ENCODE measurements at places on chromosomes 4 and X. TPM values are rescaled to one million over a fixed set of nuclear protein-coding genes. Genes with fewer than 3 reads are reported as not detected.

- DNase-seq = no peak
Observed at GRCh38 chr4:53130896-53131561, 234.8 kb downstream of the SCFD2 start.

DNA sequence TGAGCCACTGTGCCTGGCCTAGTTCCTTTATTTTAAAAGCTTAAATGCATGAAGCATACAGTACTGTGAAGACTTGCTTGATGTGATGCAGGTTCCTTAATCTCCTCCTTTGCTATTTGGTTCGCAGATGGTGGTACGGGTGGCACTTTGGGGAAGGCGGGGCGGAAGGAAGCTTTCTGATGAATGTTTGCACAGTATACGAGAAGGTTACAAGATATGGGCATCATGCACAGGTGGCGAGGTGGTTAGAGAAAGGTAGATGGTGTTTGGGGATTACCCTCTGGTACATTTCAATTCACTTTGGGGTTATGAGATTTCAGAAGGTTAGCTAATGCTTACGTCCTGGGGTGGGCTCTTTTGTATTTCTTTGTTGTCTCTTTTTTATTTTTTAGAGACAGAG lies 17.2 kb downstream of the RHOH start:
- peak; percentile 54 for DNase-seq

The TMPRSS11E gene
- not detected for total RNA-seq

The SLC39A8 gene
- total RNA-seq = 60.3 TPM

The NXF2 gene
- not detected for total RNA-seq

DNA sequence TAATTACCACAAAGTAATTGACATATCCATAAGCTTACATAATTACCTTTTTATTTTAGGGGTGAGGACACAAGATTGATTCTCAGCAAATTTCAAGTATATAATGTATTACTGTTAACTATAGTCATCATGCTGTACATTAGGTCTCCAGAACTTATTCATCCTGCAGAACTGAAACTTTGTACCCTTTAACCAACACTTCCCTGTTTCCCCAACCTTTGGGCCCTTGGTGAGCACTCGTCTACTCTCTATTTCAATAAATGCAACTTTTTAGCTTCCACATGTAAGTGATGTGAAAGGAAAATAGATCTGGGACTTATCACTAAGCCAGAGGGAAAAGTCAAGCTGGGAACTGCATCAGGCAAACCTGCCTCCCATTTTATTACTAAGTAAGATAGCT lies 33.6 kb upstream of the CCNG2 start:
- no peak for DNase-seq

The PRR27 gene
- not detected for total RNA-seq

- DNase-seq = no peak
Observed at GRCh38 chr4:38985410-38986100, 46.7 kb downstream of the TMEM156 start.

The RAP1GDS1 gene
- total RNA-seq = 57.2 TPM

The ASB11 gene
- not detected for total RNA-seq

GRCh38 chrX:153564047-153564606 lies 34.8 kb downstream of the CCNQ start:
- DNase-seq = no peak

GRCh38 chr4:61427818-61428495 lies 227.8 kb downstream of the ADGRL3 start:
- DNase-seq = no peak

GRCh38 chr4:150032541-150032940 lies 45.7 kb upstream of the DCLK2 start:
- DNase-seq = no peak

DNA sequence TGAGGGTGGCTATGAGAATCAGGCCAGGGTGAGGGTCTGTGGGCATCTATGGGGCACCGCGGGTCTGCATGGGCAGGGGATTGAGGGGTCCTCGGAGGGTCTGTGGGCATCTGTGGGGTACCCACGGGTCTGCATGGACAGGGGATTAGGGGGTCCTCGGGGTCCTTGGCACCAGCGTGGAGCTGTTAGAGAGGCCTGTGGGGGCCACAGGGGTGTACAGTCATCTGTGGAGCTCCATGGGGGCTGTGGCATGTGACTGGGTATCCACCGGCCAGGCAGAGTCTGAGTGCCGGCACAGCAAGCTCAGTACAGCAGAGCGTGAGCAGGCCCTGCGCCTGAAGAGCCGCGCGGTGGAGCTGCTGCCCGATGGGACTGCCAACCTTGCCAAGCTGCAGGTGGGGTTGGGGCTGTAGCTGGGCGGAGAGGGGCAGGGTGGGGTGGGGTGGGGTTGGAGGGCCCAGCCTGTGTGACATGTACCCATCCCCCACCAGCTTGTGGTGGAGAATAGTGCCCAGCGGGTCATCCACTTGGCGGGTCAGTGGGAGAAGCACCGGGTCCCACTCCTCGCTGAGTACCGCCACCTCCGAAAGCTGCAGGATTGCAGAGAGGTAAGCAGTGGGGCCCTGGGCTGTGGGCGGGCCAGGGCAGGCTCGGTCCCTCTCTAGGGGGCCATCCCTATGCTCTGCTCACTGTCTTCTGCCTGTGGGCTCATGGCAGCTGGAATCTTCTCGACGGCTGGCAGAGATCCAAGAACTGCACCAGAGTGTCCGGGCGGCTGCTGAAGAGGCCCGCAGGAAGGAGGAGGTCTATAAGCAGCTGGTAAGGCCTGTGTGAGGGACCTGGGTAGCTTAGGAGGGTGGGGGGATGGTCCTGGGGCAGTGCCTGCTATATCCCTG lies 12.9 kb downstream of the CCDC22 start:
- DNase-seq = no peak

GRCh38 chrX:128057421-128057820 lies 5.2 kb upstream of the ACTRT1 start:
- DNase-seq = no peak

DNA sequence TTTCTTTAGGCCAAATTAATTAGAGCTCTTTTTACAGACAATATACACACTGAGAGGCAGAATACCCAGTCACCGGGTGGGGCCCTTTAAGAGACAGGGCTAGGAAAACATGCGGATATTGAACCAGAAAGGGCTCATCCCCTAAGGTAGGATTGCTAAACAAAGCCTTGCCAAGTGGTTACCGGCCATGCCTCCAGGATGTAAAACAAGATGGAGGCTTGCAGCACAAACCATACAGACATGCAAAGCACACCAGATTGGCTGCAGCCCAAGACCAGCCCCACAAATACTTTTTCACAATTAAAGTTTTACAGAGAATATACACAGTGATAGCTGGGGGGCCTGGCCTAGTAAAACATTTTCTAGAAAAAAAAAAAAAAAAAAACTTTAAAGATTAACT lies 210.0 kb downstream of the KLHL4 start:
- no peak for DNase-seq

DNA sequence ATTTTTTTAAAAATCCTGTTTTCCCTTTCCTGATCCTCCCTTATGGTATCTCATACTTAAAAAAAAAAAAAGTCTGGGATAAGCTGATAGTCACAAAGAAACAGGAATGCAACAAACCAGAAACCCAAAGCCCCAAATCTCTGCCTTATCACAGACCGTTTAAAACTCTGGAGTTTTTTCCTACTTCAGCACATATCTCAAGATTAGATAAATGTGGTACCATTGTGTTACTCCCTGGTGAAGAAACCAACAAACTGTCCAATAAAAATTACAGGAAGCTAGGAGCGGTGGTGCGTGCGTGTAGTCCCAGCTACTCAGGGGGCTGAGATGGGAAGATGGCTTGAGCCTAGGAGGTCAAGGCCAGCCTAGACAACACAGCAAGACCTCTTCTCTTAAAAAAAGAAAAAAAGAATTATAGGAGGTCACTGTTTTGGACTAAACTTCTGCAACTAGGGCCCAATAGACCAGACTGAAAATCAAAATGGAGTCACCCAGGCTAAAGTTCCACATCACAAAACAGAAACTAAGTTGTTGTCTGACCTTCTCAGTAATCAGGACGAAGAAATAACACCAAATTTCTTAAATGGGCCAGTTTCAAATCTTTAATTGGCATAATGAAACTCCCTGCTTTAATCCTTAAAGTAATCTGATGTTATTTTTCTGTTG lies 51.9 kb downstream of the RBM47 start:
- DNase-seq = no peak

The RIBC1 gene
- 0.61 TPM for total RNA-seq

DNA sequence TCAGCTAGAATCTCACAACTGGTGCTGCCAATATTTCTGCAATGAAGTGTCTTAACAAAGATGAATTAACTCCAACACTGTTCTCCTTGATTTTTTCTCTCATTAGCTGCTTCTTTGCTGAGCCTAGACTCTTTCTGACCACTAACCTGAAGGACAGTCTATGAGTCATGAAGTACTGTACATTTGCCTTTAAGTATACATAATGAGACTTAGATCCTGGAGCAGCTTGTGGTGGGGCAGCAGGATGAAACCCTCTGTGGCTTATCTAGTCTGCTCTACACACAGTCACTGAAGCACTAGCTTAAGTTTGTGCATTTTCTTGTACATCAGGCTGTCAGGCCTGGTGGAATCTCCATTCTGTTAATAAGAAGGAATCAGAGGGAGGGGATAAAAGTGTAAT lies 307.4 kb upstream of the SMIM31 start:
- no peak for DNase-seq

The LAMTOR3 gene
- 20.6 TPM for total RNA-seq

GRCh38 chr4:143768007-143768591 lies 67.6 kb upstream of the FREM3 start:
- DNase-seq = no peak

DNA sequence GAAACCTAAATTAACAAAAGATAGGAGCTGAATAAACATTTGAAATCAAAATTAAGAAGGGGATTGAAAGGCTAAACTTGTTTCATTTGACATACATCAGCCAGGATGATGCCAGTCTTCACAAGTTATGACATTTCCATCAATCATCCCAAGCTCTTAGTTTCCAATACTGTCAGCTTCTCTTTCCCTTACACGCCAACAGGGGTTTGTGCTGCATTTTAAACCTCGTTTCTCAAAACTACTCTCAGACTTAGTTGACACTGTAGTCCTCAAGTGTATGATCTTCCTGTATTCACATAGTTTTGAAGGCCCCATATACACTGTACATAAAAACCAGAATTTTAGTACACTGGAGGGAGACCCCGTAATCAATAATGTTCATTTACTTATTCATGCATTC lies 840 bp upstream of the P2RY10 start:
- DNase-seq = no peak

- no peak for DNase-seq
Observed at GRCh38 chrX:21811832-21812231, 27.6 kb upstream of the MBTPS2 start.

DNA sequence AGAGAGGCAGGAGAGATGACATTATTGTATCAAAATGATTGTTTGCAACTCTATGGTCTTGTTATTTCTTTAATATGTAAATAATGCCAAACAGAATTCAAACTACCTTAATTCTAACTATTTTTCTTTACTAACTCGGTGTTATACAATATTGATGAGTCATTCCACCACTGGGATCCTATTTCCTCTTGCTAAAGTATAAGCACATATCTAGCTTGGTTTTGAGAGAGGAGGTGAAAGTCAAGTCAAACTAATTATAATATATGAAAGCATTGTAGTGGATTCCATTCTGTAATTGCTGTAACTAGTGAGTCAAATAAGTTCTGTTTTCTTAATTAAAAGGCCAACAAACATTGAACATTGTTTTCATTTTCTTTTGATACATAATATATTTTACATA lies 837.6 kb downstream of the PDHA2 start:
- DNase-seq = no peak

- DNase-seq = no peak
Observed at GRCh38 chrX:148541584-148541940, 41.1 kb downstream of the AFF2 start.

- no peak for DNase-seq
Observed at GRCh38 chr4:7595934-7596461, 161.3 kb upstream of the PSAPL1 start.

The AVPR2 gene
- total RNA-seq = not detected

The P2RY4 gene
- not detected for total RNA-seq

GRCh38 chr4:138512756-138513155 lies 270.6 kb upstream of the SLC7A11 start:
- no peak for DNase-seq

GRCh38 chr4:27524224-27524623 lies 663.6 kb downstream of the STIM2 start:
- DNase-seq = no peak

The GLOD5 gene
- total RNA-seq = not detected

DNA sequence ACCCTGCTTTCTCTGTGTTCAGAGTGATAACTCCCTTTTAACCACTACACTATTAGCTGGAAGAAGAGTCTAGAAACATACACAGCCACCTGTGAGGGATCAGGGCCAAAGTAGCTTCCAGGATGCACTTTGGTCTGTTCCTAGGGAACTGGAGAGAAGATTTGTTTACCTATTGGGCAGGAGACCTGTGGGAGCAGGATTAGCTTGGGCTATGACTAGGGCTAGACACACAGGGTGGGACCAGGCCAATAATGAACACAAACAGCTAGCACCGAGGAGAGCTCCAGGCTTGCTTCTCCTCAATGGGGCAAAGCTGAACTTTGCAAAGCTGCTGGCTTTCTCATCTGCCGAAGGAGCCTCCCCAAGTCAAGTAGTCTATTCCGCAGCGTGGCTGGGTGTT lies 24.4 kb upstream of the MAP7D3 start:
- no peak for DNase-seq

The MBNL3 gene
- total RNA-seq = 23.2 TPM

The HTN3 gene
- total RNA-seq = not detected

DNA sequence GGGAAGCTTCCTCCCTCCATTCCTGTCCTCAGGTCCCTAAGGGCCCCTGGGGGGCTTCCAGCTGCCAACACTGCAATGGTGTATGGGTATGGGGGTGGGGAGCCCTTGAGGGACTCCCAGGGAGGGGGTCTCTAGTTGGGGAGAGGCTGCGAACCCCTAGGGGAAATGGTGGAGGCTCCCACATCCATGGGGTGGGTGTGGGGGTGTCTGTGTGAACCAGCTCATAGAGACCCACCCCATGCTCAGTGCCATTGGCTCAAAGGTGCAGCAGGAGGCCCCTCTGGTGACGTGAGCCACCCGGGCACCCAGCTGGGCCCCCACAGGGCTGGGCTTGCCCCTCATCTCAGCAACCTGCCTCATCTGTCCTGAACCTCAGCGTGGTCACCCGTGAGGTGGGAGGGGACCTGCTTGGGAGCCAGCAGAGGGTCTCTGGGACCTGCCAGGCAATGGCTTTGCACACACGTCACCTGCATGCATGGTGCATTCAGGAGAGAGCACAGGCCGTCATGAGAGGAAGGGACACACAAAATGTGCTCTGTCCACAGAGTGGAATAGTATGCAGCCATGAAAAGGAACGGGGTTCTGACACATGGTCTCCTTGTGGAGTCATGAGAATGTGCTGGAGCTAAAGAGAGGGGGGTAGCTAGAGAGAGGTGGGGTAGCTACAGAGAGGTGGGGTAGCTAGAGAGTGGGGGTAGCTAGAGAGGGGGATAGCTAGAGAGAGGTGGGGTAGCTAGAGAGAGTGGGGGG lies 22.7 kb upstream of the PLCXD1 start:
- DNase-seq = peak; percentile 29

The SCML2 gene
- 2.9 TPM for total RNA-seq

Data from activated CD8-positive, alpha-beta memory T cell treated with anti-CD3 and anti-CD28 coated beads, Interleukin-2, amount 10 ng/mL, durations not matched to agents 7 days and 5 days (primary cell).